ENCODE measurements at places on chromosomes 7 and 10.

- DNase-seq: peak; percentile 13
Measured at GRCh38 chr7:77466450-77466849, 50.3 kb upstream of the GSAP start.

GRCh38 chr10:117391436-117392205, 16.4 kb upstream of the PDZD8 start:
- no peak for DNase-seq

DNA sequence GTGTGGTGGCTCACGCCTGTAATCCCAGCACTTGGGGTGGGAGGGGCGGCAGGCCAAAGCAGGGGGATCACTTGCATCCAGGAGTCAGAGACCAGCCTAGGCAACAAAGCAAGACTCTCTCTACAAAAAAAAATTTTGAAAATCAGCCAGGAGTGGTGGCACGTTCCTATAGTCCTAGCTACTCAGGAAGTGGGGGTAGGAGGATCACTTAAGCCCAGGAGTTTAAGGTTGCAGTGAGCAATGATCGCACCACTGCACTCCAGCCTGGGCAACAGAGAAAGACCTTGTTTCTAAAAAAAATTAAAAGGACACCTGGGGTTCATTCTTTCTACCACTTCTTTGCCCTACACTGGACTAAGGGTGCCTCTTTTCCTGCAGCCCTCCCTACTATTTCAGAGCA, 15.1 kb downstream of the WAPL start:
- no peak for DNase-seq

DNA sequence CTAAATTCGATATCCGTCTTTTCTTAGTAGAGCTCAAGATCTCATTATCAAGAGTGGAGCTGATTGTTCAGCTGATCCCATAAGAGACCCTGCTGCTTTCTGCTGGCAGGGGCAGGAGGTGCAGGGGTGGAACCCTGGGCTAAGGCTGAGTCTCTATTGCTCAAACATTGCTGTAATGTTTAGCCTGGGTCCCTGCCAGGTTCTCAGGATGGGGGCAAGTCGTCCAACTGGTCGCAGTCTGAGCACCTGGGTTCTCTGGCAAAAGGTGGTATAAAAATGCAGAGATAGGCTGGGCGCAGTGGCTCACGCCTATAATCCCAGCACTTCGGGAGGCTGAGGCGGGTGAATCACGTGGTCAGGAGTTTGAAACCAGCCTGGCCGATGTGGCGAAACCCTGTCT, 62.0 kb upstream of the NRBF2 start:
- no peak for DNase-seq

- DNase-seq: no peak
Measured at GRCh38 chr10:29612657-29613056, 22.1 kb downstream of the SVIL start.

- DNase-seq: no peak
Measured at GRCh38 chr10:89952751-89953150, 251.4 kb downstream of the KIF20B start.

- DNase-seq: peak; percentile 20
Measured at GRCh38 chr10:50653142-50653541, 29.4 kb upstream of the SGMS1 start.

Measured in CD4-positive, alpha-beta T cell (primary cell).